ENCODE measurements at places on chromosomes 5 and 9.

- no peak for DNase-seq
Measured at GRCh38 chr5:167759057-167759821, 532.2 kb upstream of the WWC1 start.

GRCh38 chr9:89563571-89564345 lies 41.1 kb upstream of the GADD45G start:
- DNase-seq: no peak

GRCh38 chr5:39519566-39520231 lies 94.9 kb upstream of the DAB2 start:
- DNase-seq: peak; percentile 43

DNA sequence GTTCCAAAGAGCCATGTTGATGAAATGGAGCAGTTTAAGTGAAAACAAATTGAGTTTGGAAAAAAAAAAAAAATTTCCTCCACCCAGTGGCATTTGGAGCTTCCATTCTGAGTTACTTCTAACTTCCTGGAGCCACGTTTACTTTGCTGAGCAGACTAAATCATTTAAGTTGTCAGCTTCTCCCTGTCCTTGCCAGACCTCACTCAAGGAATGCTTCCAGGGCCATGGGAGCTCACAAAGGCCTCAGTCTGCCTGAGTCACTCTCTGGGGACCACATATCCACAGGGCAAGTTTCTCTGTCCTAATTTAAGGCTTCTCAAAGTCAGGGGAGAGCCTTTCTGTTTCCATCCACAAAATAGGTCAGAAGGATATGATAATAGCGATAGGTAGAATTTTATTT lies 210.3 kb upstream of the TNC start:
- DNase-seq: no peak

DNA sequence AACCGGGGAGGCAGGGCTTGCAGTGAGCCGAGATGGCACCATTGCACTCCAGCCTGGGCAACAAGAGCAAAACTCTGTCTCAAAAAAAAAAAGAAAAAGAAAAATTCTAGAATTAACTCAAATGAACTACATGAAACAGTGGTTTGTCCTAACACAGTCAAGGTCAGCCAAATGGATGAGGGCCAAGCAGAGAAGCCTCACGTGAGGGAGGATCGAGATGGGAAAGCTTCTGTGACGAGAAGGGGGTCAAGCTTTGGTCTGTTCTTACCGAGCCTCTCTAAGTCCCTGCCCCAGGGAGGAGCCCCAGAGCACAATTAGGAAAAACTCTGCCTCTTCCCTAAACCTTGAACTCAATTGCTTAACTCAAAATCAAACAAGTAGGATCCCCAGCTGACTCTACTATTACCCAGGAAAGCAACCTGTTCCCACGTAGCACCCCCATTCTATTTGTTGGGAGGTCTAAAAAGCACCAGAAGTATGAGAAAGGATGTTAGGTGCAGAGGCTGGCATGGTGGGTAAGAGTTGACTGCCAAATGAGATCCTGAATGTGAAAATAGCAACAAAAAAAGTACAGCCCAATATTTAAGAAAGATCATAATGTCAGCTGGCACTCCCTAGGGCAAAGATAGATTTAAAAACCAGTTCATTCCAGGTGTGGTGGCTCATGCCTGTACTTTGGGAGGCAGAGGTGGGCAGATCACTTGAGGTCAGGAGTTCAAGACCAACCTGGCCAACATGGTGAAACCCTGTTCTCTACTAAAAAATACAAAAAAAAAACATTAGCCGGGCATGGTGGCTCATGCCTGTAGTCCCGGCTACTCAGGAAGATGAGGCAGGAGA lies 7.2 kb downstream of the ALDH7A1 start:
- DNase-seq: no peak

DNA sequence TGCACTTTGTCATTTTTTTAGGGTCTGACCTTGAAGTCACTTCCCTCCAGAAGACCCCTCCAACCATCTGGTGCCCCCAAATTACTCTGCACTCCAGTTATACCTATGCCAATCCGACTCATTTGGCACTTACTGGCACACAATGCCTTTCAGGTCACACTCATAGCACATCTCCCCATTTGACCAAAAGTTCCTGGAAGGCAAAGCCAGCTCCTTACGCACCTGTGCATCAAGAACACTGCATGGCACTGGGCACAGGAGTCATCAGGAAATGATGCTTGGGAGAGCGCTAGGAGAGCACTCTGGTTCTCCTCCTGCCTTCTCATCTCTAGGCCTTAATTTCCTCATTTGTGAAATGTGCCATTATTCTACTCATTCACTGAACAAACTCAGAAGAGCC lies 2.9 kb downstream of the TNIP1 start:
- no peak for DNase-seq

- DNase-seq: no peak
Measured at GRCh38 chr9:124018730-124019697, 7.4 kb downstream of the LHX2 start.

- no peak for DNase-seq
Measured at GRCh38 chr5:33409435-33410170, 31.2 kb upstream of the TARS1 start.

- DNase-seq: no peak
Measured at GRCh38 chr9:126031116-126031515, 283.9 kb downstream of the PBX3 start.

- no peak for DNase-seq
Measured at GRCh38 chr9:11326231-11326630, 713.4 kb upstream of the PTPRD start.

DNA sequence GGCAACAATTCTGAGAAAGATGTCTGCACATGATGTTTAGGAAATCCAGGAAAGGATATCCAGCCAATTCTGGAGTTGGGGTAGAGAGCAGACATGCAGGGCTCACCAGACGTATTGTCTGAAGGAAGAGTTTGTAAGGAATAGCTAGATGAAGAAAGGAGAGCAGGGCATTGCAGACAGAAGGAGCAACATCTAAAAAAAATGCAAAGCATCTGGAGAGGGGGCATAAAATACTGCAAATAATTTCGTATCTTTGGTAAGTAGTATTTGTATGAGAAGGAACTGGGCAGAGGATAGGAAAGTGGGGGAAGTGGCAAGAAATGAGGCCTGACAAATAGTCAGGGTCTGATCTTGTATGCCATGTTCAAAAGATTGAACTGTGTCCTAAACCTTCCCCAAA lies 74.8 kb downstream of the MACIR start:
- no peak for DNase-seq

GRCh38 chr9:88387036-88387551 lies 1.1 kb upstream of the SPIN1 start:
- DNase-seq: no peak

DNA sequence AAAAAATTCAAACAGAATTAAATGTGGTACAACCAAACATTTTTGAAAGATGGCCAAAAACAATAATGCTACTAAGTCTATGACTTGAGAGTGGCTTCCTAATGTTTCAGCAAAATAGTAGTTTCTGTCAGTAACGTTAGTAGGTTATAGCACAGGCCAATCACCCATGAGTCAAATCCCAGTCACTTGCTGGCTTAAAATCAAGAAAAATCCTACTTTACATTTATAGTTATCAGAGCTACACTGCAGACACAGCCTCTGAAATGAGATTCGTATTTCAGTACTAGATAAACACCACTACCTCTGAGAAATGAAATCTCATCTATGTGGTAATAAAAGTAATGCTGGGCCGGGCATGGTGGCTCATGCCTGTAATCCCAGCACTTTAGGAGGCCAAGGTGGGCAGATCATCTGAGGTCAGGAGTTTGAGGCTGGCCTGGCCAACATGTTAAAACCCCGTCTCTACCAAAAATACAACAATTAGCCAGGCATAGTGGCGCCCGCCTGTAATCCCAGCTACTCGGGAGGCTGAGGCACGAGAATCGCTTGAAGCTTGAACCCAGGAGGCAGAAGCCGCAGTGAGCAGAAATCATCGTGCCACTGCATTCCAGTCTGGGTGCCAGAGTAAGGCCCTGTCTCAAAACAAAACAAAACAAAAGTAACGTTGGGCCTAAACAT lies 6.1 kb downstream of the ZDHHC21 start:
- no peak for DNase-seq

DNA sequence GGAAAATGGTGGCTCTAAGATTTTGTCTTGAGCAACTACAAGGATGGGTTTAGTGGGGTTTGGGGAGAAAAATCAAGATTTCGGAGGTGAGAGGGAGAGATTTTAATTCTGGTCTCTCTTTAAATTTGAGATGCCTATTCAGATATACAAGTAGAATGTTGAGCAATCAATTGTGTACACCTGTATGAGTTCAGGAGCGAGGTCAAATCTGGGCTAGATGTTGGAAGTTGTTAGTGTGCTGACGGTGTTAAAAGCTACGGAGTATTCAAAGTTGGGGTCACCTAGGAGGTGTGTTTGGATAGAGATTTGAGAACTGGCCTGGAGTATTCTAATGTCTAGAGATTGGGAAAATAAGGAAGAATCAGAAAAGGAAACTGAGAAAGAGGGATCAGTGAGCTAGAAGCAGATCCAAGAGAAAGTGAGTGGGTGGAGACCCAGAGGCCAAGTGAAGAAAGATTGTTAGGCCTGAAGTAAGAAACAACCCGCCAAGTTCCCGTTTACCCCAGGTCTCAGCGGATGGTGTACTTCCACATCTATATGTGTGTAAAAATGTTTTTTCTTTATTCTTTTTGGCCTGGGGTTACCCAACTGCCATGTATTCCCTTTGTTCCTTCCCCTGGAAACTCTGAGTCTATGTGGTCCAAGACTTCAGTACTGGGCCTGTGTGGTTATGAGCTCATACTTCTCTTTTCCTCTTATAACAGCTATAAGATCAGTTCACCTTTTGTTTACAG lies 11.9 kb upstream of the ARHGAP26 start:
- no peak for DNase-seq

DNA sequence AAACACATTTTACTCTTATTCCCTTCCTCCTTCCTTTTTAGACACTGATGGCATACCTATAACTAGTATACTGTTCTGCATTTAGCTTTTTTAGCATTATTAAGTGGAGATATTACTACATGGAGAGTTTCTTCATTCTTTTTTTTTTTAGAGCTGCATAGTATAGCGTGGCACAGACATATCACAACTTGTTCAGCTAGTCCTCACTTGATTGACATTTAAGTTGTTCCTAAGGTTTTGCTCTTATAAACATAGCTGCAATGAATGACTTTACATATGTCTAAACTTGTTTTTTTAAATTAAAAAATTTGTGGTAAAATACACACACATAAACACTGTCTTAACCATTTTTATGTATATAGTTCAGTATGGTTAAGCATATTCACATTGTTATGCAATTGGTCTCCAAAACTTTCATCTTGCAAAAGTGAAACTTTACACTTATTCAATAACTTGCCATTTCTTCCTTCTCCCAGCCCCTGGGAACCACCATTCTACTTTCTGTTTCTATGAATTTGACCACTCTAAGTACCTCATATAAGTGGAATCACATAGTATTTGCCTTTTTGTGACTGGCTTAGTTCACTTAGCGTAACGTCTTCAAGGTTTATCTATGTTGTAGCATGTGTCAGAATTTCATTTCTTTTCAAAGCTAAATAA lies 48.7 kb downstream of the ANKDD1B start:
- no peak for DNase-seq

DNA sequence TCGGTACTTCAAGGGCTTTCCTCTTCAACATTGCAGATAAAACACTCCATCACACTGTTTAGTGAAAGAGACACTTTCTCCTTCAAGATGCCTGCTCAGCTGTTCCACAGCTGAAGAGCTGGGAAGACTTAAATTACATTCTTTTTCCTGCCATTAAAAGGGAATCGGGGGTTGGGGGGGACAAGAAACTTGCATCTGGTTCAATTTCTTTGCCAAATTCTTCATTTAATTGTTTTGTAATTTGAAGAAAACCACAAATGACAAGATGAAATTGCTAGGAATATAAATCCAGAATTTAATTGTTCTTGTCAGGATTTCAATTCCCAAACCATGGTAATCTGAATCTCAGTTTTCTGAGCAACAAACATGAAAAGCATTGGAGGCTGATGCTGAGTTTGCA lies 478.3 kb downstream of the EBF1 start:
- DNase-seq: no peak

GRCh38 chr5:68066277-68066955 lies 149.1 kb upstream of the PIK3R1 start:
- no peak for DNase-seq

GRCh38 chr9:68999393-69000105 lies 14.4 kb downstream of the PRKACG start:
- DNase-seq: peak; percentile 86

- peak; percentile 51 for DNase-seq
Measured at GRCh38 chr5:61409568-61409967, 77.5 kb downstream of the ZSWIM6 start.

- DNase-seq: no peak
Measured at GRCh38 chr9:27460226-27461023, 63.7 kb upstream of the IFNK start.

GRCh38 chr9:119349351-119349825 lies 19.8 kb downstream of the BRINP1 start:
- DNase-seq: peak; percentile 53

- no peak for DNase-seq
Measured at GRCh38 chr5:136094189-136094912, 38.3 kb upstream of the SMAD5 start.

DNA sequence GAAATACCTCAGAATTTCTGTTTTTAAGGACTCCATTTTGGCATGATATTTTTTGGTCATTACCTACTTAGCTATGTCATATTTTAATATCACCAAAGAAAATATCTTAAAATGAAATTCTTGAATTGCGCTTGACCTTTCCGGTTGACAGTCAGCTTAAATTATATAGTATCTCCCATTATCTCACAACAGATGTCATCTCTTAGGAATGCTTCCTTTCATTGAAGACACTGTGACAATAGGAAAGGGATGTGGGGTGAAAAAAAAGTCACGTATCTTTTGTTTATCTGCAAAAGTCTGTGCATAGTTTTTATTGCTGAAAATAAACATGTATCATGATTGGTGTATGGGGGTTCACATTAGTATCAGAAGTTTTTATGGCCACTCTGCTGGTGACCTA lies 105.8 kb downstream of the INVS start:
- DNase-seq: peak; percentile 28

DNA sequence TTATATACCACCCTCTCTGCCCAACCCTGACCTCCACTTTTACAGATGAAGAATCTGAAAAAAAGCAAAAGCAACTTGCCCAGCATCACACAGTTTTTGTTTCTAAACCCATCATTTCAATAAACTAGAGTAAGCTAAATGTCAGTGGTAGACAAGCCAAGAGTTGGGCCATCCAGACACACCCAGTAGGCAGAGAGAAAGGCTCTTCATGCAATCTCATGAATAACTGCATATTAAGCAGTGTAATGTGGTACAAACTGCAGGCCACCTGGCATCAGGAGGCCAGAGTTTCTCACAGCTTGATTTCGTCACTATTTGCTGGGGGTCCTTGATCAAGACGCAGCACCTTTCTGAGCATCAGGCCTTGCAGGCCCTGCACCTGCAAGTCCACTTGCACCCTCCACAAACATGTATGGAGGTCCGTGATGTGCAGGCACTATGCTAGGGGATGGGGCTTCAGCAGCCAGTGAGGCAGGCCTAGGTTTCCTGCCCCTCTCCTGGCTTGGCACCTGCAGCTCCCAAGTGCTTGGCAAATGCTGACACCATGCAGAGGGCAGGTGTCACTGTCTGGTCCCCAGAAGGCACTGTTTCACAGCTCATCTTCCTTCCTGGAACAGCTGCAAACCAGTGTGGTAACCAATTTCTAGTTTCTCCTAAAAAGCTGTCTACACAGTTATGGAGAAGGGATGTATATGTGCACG lies 29.8 kb downstream of the ADAM19 start:
- DNase-seq: no peak

- no peak for DNase-seq
Measured at GRCh38 chr5:99775189-99775588, 760.0 kb upstream of the FAM174A start.

GRCh38 chr9:114224247-114224610 lies 68.9 kb downstream of the COL27A1 start:
- DNase-seq: peak; percentile 44

GRCh38 chr9:129245276-129245675 lies 67.2 kb upstream of the IER5L start:
- no peak for DNase-seq
